ENCODE measurements at places on chromosomes 3 and 15.

DNA sequence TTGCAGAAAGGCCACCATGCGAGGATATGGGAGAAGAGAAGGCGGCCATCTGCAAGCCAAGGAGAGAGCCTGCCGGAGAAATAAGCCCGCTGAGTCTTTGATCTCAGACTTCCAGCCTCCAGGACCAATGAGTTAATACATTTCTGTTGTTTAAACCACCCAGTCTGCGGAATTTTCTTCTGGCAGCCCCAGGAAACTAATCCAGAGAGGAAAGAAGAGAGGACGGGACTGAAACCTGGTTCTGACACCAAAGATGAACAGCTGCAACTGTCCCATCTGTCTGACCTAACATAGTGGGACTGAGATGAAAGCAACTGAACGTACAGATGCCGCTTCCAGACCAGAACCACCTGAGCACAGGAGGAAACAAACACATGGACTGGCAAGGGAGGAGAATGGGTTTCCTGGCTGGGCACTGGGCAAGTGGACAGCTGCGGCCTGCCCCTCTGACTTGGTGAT is 32.3 kb downstream of the VGLL4 start:
- DNase-seq: no peak

GRCh38 chr3:52694528-52695189 is 8.8 kb downstream of the GNL3 start:
- no peak for DNase-seq

GRCh38 chr3:14531856-14532395 is 8.2 kb downstream of the GRIP2 start:
- no peak for DNase-seq

DNA sequence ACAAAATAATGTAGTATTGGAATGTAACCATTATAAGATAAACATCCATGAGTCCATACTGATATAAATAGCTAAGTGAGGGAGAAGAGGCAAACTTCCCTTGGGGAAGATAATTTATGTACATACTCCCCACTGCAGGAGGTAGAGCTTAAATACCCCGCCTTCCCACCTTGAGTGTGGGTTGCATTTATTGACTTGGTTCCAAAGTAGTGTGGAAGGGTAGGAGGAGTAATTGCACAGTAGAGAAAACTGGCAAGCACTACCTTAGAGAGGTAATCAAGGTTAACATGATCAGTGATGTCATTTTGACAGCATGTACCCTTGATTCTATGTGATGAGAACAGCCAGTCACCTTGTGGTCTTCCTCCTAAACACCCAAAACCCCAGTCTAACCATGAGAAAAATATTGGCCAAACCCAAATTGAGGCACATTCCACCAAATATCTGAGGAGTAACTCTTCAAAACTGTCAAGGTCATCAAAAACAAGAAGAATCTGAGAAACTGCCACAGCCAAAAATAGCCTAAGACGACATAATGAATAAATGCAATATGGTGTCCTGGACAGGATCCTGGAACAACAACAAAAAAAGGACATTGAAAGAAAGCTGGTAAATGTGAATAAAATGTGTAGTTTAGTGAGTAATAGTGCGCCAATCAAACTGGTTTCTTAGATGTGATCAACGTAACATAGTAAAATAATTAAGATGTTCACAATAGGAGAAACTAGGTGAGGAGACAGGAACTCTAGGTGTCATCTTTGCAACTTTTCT is 774 bp upstream of the CNOT10 start:
- DNase-seq: no peak

DNA sequence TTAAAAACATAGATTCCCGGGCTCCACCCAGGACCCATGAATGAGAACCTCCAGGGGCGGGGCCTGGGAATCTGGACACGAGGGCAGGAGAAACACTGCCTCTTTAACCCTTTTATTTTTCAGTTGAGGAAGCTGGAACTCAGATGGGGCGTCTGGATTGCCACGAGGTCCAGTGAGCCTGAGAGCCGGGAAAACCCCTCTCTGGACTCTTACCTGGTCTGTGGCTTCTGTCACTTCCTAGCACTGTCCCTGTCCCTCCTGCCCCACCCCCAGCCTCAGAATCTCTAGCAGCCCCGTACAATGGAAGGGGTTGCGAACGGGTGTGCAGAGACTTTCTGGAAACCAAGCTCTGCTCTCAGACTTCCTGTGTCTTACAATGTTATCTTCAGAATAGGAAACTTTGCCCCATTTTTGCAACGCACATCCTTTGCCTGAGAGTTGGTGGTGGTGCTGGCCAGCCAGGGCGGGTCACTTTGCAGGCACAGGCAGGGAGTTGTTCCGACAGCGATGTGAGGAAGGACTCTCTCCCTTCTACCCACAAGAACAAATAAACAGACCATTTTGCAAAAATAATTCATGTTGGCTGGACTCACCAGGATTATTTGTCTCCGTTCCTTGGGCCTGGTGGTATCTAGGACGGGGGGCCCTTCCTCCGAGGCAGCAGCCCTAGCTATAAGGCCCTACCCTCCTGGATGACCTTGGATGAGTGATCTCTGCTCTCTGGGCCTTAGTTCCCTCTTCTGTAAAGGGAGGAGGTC is 59.1 kb downstream of the SMAD6 start:
- DNase-seq: no peak

GRCh38 chr3:54850484-54851018 is 77.3 kb downstream of the LRTM1 start:
- no peak for DNase-seq

DNA sequence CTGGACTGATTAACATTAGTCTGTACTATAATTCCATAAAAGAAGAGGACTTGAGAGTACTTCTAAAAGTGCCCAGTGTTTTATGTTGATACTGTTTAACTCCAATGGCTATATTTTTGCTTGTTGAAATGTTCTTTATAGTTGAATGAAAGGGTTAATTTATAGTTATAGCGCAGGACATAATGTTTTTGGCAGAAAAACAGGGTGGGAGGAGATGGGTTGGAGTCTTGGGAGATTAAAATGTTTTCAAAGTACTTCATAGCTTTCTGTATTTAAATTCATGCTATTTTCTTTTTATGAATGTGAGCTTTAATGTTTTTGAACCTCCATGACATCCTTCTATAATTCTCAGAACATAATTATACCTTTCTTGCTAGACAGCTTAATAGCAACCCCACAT is 108.2 kb downstream of the CNTN3 start:
- no peak for DNase-seq

DNA sequence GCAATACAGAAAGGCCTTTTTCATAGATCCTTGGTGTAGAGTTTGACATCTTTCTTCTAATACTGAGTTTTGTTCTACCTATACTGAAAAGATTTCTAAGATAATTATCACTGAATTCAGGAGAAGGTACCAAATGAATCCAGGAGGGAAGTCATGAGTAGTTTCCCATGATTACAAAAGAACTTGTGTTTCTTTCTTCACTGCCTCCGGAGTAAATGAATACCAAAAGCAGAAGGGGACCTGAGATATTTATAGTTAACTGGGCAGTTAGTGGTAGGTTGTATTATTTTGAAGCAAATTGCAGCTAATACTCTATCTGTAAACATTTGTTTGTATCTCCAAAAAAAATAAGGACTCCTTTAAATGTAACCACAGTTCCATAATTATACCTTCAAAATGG is 175.4 kb downstream of the SUCNR1 start:
- no peak for DNase-seq

DNA sequence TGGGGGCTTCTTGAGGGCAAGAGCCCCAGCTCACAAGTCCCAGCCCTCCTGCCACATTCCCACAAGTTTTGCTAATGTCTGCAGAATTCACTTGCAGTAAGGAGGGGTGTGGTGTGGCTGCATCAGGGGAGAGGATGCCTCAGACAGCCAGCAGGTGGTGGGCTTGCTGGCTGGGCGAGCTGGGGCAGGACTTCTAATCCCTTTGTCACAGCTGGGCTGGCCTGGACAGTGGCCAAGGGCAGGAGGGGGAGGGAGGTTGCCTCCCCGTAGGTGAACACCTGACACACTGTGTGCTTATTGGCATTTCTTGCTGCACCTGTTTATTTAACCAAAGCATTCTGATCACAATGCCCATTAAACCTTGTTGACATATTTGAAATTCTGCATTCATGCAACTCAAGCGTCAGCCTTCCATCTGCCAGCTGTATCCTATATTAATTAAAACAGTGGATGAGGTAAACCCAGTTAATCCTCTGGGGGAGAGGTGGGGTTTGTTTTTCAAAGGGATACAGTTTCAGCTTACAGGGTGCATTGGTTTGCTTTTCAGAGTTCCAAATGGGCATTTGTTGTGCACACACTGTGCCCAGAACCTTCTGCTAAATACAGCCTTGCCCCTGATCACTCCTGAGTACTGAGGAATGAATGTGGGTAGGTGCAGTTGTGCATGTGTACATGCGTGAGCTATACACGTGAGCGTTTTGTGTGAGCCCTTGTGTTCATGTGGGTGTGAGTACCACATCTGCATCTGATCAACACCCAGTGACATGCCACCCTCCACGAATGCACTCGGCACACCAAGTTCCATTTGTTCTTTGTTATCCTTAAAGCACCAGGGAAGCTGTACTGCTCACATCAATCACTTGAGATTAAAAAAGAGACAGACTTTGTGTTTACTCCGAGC is 268.7 kb downstream of the XXYLT1 start:
- DNase-seq: peak; percentile 78

DNA sequence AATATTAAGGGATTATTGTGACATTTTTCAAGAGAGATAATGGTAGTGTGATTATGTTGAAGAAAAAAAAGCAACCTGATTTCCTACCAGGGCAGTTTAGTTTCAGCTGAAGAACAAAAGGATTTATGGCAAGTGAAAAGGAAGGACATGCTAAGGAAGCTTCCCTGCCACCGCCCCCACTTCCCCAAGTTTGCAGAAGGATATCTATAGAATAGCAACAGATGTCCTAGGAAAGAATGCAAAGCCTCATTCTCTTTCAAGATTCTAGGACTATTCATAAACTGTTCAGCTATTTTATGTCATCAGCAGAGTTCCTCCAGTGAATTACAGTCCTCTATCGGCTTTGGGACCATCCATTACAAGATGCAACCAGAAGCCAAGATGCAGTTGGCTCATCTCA is 160.8 kb downstream of the SATB1 start:
- DNase-seq: no peak

- no peak for DNase-seq
These were observed 14.1 kb downstream of the ARL13B start for GRCh38 chr3:93994056-93994455.

GRCh38 chr3:117510396-117510795 is 800.8 kb downstream of the TUSC7 start:
- no peak for DNase-seq

- DNase-seq: no peak
These were observed 9.4 kb downstream of the TERC start for GRCh38 chr3:169755488-169755887.

- DNase-seq: no peak
These were observed 124.8 kb downstream of the VPS13C start for GRCh38 chr15:61935493-61935892.

- DNase-seq: no peak
These were observed 147.8 kb downstream of the OCA2 start for GRCh38 chr15:27951191-27951890.

- DNase-seq: no peak
These were observed 3.2 kb downstream of the KBTBD8 start for GRCh38 chr3:67001086-67001861.

DNA sequence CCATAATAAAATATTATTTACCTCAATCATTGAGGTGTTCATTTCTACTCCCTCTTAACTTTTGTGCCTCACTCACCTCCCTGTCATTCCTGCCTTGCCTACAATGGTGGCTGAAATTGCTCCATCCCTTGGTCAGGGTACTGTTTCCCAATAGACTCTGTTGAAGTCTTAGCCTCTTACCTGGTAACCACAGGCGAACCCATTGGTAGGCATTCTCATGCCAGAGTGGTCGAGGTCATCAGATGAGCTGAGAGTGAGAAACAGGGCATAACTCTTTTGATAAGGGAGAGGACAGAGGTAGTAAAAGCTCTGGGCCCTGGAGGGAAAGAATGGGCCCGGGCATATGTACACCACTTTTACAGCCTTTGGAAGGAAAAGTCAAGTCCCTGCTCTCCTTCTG is 265.6 kb downstream of the ARRDC4 start:
- no peak for DNase-seq

DNA sequence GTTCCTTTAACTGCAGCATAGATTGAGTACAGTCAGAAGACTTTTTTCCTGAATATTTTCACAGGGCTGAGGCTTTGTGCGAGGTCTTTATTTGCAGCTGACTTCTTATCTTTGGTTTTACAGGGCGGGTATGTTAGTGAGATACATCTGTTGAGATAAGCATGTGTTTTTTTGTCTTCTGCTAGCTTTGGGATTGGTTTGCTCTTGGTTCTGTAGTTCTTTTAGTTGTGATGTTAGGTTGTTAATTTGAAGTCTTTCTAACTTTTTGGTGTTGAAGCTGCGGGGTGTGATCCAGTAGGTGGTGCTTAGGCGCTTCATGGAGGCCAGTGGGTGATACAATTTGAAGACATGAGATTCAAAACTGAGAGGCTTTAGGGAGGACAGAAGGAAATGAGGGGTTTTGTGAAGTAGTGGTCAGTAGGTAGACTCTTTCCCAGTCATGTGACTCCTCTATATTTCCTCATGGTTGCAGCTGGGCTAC is 67.9 kb upstream of the TNFSF10 start:
- DNase-seq: no peak

GRCh38 chr15:89187301-89187985 is 33.9 kb downstream of the RLBP1 start:
- DNase-seq: no peak
